ENCODE measurements at places on chromosomes 3 and 15.

GRCh38 chr15:95875121-95875643, 455.3 kb upstream of the NR2F2 start:
- no peak for DNase-seq

DNA sequence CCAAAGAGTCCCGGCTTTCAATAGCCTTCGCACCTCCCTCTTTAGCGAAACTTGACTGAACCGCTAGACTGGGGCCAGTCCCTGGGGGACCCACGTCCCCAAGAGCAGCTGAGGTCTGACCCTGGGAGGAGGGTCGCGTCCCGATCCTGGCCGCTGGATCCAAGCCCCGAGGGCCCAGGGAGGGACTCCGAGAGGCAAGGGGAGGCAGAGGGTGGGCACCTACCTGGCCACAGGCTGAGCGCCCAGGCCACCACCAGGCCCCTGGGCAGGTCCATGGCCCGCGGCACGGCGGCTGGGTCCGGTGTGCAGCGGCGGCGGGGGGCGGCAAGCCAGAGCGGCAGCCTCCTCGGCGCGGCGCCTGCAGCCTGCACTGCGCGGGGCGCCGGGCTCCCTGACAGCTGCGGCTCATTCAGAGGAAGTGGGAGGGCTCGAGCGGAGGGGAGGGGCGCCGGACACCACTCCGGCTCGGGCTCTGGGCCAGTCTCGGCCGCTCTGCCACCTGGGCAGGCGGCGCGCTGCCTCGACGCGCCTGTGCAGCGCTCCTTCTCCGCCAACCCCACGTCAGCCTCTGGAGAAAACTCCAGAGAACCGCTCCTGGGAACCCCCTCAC, at the start of gene ITGA11:
ITGA11 (minus strand) TSS at position 372 of the 610 bp plus-strand sequence; CDS start at position 275, 97 bp downstream.
- no peak for DNase-seq

DNA sequence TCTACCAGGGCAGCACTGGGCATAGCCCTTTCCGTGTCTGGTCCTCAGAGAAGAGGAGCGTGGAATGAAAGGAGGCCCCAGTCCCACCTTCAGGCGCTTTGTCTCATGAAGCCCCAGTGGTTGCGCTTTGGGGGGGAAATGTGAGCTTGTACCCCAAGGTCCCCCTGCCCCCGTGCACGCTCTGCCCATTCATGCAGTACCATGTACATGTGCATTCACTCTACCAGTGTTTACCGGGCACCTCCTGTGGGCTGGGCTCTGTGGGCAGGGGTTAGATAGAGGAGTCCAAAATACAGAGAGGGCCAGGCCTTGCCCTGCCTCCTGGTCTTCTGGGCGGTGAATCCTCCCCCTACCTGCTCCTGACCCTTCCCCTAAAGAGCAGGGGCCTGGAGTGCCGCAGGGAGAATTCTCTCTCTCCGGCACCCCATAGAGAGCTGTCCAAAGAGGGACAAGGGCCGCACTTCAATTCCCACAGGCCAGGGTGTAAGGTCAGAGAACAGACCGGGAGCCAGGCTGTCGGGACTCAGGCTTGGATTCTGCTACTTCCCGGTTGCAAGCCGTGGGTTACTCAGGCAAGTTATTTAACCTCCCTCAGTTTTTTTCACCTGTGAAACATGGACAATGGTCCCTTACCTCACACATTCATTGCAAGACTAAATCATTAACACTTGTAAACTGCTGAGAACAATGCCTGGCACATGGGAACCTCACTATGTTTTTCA, 153.4 kb downstream of the MEGF11 start:
- no peak for DNase-seq

- DNase-seq, result no peak
Observed at GRCh38 chr3:190166948-190167347, 46.3 kb upstream of the P3H2 start.
